ENCODE measurements at places on chromosomes 7 and 10.

DNA sequence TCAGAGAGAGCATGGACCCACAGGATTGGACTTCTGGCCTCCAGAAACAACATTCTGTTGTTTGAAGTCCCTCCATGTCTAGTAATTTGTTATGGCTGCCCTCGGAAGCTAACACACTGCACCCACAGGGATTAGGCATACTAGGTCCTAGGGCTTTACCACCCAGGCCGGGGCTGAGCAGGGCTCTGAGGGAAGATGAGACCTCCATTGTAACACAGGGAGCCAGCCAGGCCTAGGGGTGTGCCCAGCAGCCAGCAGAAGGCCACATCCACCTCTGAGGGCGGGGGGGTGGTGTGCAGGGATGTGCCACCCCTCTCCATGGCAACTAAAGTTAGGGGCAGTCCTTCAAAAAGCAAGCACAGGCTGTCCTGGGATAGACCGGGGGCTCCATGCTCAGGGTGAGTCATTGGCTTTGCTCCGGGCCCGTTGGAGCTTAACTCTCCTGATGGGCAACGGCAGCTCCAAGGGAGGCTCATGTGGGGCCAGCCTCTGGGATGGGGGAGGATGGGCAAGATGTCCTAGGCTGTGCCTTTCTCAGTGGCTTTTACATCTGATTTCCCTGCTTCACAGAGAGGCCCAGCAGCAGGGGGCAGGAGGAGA lies 96.6 kb upstream of the GPR26 start:
- DNase-seq = no peak

GRCh38 chr10:44234483-44234875 lies 150.4 kb downstream of the CXCL12 start:
- DNase-seq = no peak

DNA sequence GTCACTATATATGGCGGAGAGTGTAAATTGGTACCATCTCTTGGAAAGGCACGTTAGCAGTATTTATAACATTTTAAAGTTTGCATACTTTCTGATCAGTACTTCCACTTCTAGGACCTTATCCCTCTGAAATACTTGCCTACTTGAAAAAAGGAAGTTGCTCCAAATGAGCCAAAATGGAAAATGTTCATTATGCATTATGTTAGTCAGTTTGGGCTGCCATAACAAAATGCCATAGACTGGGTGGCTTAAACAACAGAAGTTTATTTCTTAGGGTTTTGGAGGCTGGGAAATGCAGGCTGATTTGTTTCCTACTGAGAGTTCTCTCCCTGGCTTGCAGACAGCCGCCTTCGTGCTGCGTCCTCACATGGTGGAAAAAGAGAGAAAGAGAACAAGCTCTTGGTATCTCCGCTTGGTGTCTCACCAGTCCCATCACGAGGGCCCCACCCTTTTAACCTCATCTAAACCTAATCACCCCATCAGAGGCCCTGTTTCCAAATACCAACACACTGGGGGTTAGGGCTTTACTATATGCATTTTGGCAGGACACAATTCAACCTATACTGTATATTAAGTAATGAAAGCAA lies 6.9 kb downstream of the SNX10 start:
- DNase-seq = no peak

- DNase-seq = no peak
Observed at GRCh38 chr10:73287441-73287840, 35.0 kb upstream of the MRPS16 start.

- DNase-seq = no peak
Observed at GRCh38 chr7:28041508-28042314, 138.9 kb downstream of the JAZF1 start.

GRCh38 chr10:103823706-103824272 lies 31.6 kb downstream of the SH3PXD2A start:
- DNase-seq = no peak

GRCh38 chr10:128054163-128054970 lies 71.9 kb downstream of the MKI67 start:
- no peak for DNase-seq

DNA sequence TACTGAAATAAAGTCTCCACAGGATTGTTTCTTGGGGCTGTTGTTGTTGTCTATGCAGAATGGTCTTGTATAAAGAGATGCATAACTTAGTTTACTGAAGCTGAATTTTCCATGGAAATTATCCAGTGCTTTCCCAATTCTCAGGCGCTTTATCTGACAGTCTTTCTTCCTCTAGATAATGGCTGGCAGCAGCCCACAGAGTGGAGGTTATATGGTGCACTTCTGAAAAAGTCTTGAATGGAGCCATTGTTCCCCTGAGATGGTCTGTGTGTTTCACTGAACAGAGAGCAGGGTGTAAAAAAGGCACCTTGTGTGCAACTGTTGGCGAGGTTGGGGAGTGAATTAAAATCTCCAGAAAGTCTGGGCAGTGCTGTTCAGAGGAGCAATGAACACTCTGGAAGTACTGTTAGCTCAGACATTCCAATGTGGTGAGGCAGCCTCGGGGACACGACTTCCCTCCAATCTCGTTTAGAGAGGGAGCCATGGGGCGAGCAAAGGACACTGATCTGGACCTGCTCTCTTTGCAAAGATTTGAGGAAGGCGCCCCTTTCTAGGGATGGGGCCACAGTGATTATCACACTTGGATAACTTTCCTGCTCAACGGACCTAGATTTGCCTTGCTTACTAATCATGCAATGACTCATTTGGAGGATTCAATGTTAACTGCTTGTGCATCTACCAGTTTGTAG lies 2.0 kb upstream of the PLCE1 start:
- no peak for DNase-seq

- no peak for DNase-seq
Observed at GRCh38 chr10:127405221-127405620, 143.9 kb upstream of the NPS start.

DNA sequence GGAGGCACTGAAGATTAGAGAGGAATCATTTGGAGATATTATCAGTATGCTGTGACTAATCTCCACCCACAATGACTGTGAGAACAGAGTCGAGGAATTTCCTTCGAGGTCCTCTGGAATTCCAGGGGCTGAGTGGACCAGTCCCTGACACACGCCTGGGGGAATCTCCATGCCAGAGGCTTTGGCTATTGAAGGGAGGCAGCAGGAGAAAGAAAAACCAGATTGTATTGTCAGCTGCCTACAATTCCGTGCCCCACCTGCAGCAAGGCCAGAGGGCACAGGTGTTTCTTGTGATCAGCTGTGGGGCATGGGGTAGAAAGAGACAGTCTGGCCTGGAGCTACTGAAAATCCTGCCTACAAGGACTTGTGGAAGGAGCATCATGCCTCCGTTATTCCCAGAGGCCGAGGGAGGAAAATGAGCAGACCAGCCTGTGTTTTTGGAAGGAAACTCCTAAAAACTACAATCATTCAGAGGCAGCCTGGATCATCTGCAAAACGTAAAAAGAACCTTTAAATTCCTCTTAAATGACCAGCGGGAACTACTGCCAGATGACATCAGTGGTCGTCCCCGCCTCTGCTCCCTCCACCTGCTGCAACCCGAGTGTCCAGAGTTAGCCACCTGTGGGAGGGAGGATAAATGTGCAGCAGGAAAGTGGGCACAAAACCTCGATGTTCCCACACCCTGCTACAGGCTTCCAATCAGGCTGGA lies 25.4 kb upstream of the ANK3 start:
- no peak for DNase-seq

DNA sequence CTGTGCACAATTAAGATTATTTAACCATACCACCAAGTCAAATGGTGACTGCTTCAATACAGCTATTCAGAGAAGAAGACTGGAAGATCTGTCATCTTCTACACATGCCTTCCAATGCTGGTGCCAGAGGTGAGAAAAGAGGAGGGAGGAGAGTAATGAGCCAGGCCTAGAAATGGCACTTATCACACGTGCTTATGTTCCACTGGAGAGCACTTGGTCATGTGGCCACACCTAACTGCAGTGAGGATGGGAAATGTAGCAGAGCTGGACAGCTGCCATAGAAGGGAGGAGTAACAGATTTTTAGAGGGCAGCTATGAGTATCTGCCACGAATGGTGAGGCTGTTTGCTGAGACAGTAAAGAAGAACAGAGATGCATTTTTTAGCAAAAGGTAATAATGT lies 77.1 kb downstream of the MPLKIP start:
- DNase-seq = no peak

DNA sequence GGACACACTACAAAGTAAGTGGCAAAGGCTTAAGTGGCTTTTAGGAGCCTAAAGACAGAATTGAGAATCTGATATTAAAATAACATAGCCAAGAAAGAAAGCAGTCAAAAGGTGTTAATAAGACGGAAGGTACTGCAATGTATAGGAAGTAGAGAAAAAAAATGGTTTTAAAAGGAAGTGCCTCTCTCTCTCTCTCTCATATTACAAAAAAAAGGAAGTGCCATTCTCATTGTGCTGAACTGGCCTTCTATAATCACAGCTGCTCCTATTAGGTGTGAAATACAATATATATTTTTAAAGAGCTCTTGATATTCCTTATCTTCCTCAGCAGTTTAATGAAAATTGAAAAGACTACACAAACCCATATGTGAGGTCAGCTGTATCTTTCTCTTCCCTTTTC lies 199.4 kb upstream of the NPVF start:
- no peak for DNase-seq

DNA sequence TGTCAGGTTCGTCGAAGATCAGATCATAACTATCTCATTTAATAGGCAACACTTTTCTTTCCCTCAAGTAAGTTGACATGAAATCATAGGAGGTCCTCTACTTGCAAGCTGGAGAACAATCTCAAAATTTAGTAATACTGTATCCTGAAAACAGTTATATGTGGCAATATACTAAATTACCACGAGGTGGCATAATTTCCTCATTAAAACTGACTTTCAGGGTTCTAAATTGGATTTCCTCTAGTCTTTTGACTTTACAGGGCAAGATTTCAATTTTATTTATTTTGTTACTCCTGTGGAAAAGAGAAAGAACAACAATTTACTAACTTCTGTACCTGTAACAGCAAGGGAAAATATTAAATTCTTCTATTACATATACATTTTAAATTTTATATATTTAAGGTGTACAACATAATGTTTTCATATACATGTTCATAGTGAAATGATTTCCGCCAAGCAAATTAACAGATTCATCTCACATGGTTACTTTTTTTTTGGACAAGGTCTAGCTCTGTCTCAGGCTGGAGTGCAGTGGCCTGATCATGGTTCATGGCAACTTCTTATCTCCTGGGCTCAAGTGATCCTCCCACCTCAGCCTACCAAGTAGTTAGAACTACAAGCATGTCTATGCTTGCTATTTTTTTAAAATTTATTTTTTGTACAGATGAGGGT lies 53.4 kb upstream of the CYP2C18 start:
- DNase-seq = no peak

GRCh38 chr10:110898391-110898790 lies 20.6 kb downstream of the BBIP1 start:
- DNase-seq = no peak

- DNase-seq = no peak
Observed at GRCh38 chr7:158387546-158387891, 200.1 kb downstream of the PTPRN2 start.

DNA sequence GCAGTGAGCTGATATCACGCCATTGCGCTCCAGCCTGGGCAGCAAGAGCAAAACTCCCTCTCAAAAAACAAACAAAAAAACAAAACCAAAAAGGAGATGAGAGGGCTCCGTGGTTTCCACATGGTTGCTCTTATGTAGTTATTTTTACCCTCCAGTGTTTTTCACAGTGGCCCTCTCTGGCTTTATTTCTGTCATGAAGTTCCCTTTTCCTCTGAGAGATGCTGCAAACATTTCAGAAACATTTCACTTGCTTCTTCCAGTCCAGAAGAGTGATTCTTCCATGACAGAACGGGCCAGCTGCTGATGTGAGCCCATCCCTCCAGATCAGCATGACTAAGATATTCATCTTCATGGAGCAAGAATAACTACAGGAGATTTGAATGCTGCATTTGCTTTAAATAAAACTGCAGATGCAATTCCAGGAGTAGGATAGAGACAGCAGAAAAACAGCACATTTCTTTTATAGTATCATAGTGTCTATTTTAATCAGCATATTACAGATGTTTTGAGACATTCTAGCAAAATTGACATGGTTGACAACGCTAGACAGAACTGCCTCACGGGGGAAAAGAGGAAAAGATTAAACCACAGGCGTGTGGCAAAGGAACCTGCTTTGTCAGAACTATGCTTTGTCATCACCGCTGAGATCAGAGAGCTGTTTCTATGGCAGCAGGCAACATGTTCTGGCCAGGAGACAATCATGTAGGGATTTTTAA lies 40.3 kb downstream of the NRCAM start:
- DNase-seq = no peak

- DNase-seq = no peak
Observed at GRCh38 chr7:31986878-31987518, 83.2 kb downstream of the PDE1C start.

GRCh38 chr7:156651474-156651873 lies 10.9 kb downstream of the RNF32 start:
- no peak for DNase-seq

DNA sequence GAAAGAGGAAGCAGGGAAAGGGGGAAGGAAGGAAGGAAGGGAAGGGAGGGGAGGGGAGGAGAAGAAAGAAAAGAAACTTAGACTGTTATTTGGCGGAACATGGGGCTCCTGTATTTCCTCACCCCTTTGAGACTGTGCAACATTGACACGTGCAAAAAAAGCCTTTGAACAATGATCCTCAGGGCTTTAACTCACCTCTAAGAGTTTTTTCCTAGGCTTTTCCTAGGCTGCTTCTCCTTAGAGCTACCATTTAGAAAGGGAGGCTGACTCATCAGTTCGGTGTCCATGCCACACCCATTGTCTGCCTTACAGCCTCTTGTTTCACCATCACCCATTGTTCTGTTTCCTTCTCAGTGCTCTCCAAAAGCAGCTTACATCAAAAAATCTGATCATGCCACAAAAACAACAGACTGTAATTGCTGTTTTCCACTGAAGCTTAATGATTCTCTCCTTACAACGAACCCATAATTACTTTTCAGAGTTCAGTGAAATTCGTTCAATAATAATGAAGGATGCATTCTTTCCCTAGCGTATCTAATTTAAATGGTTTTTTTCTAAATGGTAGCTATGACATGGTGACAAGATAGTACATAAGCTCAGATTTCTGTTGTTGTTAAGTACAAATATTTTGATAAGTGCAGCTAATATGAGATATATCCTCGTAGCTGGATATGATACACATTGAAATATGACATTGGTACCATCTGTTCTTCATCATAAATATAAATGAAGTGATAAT lies 90.8 kb downstream of the PRLHR start:
- DNase-seq = no peak

- no peak for DNase-seq
Observed at GRCh38 chr7:44755698-44756627, 7.3 kb downstream of the ZMIZ2 start.

DNA sequence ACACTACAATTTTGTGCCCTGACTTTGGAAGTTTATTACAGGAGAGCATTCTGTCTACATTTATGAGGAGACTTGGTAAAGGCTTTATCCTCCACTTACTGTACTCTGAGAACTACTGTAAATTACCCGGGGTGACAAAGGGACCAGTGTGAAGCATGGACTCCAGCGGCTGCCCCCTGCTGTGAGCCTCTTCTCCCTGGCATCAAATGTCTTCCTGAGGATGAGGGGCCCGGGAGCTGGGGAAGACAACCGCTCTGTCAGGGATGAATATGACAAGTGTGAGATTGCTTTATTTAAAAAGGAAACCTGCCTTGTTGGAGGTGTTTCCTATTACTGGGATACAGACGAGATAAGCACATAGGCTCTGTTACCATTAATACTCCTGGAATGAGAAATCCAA lies 714.8 kb downstream of the CCSER2 start:
- no peak for DNase-seq

- no peak for DNase-seq
Observed at GRCh38 chr7:155993420-155994278, 181.4 kb upstream of the SHH start.

GRCh38 chr7:23067271-23067670 lies 38.3 kb upstream of the KLHL7 start:
- DNase-seq = no peak
